Activated CD4-positive, alpha-beta T cell treated with anti-CD3 and anti-CD28 coated beads, Interleukin-2, amount 50 U/mL, for 1 hour (primary cell): ENCODE measurements at places on chromosomes 12 and 14.

GRCh38 chr14:58693048-58693447 lies 55.3 kb downstream of the DACT1 start:
- no peak for DNase-seq

GRCh38 chr14:56294128-56294527 lies 175.9 kb downstream of the PELI2 start:
- no peak for DNase-seq

- no peak for DNase-seq
Measured at GRCh38 chr12:32947206-32948067, 50.9 kb upstream of the PKP2 start.

GRCh38 chr14:101600336-101600890 lies 39.1 kb downstream of the DIO3 start:
- DNase-seq, result no peak

GRCh38 chr14:103225476-103225875 lies 102.2 kb downstream of the TNFAIP2 start:
- DNase-seq, result no peak

GRCh38 chr12:52063981-52064649 lies 5.7 kb upstream of the ATG101 start:
- no peak for DNase-seq

DNA sequence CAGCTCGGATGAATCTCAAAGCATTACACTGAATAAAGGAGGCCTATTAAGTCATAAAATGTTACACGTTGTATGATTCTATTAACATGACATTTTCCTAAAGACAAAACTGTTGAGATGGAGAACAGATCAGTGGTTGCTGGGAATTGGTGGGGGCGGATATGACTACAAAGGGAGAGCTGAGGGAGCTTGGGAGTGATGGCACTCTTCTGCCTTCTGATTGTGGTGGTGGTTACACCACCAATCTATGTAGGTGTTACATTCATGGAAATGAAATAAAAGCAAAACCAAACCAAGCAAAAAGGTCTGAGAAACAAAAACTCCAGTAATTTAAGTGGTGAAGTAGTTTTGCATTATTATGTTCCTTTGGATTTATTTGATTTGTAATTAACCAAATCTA lies 16.4 kb upstream of the EVL start:
- no peak for DNase-seq

GRCh38 chr14:103656031-103656755 lies 27.2 kb downstream of the KLC1 start:
- no peak for DNase-seq

DNA sequence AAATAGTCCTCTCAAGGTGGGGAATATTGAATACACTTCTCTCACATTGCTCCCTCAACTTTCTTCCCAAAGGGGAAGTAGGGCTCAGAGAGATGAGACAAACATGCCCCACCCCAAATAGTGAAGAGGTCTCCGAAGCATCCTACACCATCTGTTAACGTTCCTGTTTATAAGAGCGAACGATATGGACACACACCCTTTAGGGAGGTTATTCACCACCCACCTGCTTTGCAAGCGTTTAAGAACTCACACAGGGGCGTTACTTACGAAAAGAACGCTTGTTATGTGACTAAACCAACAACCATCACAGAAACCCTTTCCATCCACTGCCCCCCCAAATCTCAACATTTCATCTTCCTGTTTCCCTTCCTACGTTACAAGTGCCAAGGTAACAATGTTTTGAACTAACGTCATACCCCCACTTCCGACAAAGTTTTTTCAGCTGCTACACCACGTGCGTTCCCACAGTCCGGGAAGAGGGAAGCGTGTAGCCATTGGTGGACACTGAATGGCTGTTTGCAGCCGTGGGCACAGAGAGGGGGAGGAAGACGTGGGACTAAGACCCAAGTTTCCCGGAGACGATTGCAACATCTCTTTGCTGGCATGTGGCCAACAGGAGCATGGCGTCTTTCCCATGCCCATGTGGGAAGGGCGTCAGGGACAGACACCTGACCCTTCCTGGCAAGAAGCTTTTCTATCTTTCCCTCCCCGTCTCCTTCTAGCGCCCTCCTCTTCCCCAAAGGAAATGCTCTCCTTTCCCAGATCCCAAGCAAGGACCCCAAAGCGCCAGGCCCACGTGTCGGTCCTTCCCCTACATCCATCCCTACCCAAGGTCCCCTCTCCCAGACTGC lies 1.2 kb downstream of the YBX3 start:
- DNase-seq, result peak; percentile 19

DNA sequence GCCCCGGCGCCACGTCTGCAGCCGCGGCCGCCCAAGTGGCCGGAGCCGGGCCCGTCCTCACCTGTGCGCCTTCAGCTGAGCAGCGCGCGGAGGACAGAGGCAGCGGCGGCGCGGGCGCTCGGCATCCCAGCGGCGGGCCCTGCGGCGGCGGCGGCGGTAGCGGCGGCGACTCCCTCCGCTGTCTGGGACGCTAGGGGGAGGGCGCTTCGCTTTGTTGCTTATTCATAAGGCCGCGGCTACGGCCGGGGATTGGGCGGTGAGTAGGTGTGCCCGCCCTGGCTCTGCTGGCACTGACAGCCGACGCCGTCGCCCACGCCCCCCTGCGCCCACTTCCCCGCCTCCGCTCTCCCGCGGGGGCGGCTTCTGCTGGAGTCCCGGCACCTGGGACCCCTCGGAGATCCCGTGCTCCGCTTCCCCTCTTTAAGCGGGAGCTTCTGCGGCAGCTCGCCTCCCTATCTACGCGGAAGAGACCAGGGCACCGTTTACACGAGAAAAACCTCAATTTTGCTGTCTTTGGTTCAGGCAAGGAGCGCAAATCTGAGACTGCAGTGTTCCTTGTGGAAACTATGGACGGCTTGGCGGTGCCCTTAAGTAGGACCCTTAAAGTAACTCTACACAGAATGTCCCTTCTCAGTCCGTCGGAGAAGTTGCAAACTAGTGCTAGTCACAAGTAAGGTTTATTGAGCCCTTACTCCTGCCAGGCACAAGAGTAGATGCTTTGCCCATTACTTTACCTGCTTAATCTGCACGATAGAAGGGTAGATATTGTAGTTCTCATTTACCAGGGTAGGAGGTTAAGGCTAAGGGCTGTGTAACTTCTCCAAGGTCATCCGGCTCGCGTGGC lies at the start of gene ARMH4:
ARMH4 (minus strand) TSS at position 200 of the 844 bp plus-strand sequence. CDS start 12,855 bp downstream, outside the sequence.
- DNase-seq, result peak; percentile 50

- no peak for DNase-seq
Measured at GRCh38 chr14:105856676-105857219, 330.4 kb downstream of the TMEM121 start.

DNA sequence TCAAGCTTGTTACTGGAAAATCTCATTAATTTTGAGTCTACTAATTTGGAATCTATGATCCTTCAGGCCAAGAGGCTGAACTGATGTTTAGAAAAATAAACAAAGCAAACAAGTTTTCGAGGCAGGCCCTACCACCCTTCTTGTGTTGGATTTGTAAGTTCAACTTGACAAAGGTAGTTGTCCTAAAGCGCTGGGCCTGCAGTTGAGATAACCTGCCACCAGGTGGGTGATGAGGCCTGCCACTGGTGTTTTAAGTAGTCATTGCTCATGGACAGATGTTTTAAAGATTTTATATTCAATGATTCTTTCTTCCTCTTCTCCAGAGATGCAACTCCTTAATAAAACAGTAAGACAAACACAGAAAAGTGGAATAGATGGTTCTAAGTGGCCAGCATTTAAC lies 19.4 kb downstream of the ACVRL1 start:
- peak; percentile 56 for DNase-seq

DNA sequence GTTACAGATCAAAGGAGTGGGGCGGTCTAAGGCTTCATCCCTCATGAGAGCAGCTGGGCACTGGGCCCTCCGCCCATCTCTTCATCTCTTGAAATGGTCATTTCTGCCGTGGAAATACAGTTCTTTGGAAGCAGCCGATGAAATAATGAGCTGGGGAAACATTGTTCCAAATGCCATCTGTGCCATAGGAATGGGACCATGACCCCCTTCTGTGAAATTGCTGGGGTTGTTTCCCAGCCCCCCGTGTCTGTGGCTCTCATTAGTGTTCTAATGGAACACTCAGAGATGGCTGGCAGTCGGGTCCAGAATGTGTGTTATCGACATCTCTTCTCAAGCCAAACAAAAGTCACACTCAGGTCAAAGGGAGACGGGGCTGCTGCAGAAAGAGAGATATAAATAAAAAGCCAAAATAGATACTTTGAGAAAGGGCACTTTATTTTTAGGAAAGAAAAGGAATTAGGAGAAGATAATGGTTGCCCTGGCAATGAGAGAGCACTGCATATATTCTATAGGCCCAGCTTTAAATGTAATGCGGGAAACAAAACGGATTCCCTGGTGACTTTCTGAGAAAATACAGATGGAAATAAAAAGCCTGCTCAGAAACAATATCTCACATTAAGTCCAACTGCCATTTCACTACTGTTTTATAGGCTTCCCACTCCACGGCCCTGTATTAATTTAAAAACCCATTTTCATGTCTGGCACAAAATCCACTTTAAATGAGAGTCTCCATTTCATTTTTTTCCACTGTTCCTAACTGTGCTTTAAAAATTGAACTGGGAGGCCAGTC lies 107.1 kb downstream of the TTC8 start:
- no peak for DNase-seq

GRCh38 chr12:55428331-55429243 lies 2.5 kb downstream of the OR6C76 start:
- no peak for DNase-seq

GRCh38 chr12:100610666-100611430 lies 37.4 kb downstream of the GAS2L3 start:
- DNase-seq, result no peak

DNA sequence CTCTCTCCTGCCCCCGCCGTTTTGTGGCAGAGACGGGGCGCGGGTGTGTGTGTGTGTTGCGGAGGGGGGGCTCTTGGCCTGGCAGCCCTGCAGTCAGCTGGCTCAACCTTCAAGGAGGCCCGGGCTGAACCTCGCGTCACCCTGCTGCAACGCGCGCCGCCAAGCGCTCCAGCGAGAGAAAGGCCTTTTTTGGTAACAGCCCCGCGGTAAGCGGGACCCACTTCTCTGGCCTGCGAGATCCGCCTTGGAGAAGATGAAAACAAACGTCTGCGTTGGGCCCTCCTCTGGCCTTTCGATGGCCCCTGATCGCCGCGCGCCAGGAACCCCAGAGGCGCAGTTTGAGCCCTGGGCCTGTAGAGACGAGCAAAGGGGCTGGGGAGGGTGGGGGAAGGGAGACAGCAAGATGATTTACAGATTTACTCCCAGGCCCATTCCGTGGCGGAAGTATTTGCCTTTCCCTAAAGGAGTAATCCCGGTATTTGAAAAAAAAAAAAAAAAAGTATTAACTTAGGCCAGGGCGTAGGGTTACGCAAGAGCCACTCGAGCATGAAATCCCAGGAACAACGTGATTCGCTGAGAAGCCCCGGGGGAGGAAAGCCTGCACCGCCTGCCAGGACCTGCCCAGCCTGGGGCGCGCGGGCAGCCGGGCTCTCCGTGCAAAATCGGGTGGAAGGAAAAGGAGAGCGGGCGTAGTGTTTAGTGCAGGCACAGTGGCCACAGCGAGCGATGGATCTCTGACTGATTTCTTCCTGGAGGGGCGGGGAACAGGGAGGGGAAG lies 4.5 kb upstream of the IRF2BPL start:
- DNase-seq, result peak; percentile 76

DNA sequence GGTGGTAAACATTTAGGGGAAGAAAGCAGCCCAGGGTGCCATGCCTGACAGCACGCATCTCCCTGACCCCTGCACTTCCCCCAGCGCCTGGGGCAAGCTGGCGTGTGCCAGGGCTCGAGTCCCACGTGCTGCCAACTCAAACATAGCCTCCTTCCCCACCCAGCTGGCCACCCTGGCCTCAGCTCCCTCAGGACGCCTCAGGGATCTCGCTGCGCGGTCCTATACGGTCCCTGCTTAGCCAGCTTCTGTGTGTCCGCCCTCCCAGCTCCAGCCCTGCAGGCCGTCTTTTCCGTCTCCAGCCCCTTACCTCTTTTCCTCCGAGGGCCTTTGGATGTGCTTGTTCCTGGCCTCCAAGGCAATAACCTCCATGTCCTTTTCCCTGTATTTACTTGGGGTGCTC lies 71.0 kb downstream of the TESC start:
- no peak for DNase-seq

DNA sequence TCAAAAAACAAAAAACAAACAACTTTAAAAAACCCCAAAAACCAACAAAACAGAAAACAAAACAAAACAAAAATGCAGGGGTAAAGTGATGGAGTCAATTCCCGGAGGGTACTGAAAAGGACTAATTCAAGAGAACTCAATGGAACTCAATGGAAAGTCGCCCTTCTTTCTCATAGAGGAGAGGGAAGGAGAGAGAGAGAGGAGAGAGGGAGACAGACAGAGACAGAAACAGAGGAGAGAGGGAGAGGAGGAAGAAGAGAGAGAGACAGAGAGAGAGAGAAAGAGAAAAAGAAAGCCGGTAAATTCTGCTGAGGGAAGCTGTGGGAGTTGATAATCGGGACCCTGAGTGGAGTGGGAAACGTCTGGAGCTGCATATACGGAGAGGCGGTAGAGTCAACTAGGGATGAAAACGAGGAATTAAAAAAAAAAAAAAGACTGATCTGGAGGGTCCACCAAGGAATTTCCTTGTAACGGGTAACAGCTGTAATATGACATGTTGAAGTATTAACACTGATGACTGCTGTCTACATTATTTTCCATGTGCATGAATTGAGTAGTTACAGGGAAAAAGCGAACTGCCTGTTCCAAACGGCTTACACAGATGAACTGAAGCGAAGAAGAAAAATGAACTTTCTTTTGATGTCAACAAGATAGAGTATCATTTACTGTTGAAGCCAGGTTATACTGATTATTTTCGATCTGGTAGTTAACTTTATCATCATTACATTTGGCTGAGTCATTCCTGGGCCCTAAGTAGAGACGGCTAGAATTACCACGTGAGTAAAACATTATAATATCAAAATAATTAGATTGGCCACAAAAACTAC lies 934 bp upstream of the ZC2HC1C start:
- no peak for DNase-seq
